ENCODE measurements at places on chromosomes 6 and 20.

DNA sequence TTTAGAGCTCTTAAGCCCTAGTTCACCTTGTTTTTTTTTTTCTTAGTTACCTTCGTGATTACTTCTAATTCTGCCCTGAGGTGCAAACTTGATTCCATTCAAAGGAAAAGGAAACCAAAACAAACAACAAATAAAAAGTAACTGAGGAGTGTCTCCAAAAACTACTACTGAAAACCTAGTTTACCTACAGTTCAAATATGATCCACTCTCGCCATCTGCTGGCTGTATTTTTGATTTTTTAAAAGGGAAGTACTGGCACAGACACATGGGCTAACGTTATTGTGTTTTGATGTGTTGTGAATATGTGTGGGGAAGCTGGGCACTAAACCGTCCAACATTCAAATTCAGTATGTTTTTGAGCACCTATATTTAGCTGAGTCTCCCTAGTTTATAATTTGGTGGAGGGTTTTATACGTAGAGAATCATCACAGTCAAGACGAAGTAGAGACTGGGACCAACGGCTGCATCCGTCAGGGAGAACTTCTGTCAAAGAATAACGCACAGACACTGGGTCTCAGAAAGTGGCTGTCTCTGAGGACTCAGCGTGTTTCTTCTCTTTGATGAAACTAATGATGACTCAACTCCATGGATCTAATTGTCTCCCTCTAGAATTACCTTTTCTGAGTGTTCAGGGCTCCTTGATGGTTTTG, 373.5 kb upstream of the BTBD3 start:
- DNase-seq: no peak

- DNase-seq: no peak
Observed at GRCh38 chr6:123030282-123030681, 34.2 kb downstream of the CLVS2 start.

- no peak for DNase-seq
Observed at GRCh38 chr6:147179809-147180208, 24.4 kb upstream of the STXBP5 start.

- DNase-seq: no peak
Observed at GRCh38 chr20:7207186-7207798, 439.8 kb downstream of the BMP2 start.

GRCh38 chr6:1312473-1313367, 822 bp downstream of the FOXQ1 start:
- no peak for DNase-seq

- no peak for DNase-seq
Observed at GRCh38 chr6:170137176-170137891, 153.5 kb downstream of the DLL1 start.

All from iPS DF 19.7 (cell line).